ENCODE measurements at places on chromosomes 12 and 14.

DNA sequence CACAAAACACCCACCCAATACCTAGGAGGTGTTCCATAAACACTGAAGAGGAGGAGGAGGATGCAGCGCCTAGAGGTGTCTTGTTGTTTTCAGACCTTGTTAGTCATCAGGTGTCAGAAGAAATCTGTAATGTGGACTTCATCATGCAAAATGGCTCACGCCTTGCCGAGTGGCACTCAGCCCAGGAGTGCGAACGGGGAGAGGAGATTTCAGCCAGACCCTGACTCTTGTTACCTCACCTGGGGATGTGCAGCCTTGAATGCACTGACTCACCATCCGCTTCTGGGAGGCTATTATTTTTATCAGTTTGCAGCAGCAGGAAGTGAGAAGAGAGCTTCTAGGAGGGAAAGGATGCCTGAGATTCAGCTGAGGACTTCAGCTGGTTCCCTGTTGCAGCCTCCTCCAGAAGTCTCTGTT is 48.2 kb upstream of the PLXNC1 start:
- peak; percentile 52 for DNase-seq

DNA sequence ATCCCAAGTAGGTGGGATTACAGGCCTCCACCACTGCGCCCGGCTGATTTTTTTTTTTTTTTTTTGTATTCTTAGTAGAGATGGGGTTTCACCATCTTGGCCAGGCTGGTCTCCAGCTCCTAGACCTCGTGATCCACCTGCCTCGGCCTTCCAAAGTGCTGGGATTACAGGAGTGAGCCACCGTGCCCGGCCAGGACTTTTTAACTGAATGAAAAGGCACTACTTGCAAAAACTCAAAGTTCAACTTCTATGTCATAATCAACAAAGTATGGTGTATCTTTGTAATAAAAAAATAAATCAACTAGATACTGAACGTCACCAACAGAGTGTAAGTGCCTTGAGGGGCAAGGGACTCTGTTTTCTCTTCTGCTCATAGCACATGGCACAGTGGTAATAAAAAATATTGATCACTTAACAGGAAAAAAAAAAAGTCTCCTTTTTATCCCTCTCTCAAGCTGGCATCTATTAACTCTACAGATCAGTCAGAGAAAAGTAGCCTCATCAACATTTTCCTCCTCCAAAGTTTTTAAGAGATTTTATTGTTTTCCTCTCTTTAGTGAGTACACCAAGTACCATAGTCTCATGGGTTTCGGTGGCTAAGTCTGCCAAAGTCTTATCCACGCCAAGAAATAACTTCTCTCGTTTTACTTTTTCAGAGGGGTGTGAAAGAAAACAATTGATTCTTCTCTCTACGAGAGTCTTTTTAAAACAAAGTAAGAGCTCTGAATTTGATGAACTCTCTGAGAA is 10.6 kb upstream of the FOXN3 start:
- no peak for DNase-seq

- no peak for DNase-seq
Observed at GRCh38 chr12:8035440-8036010, 3.0 kb downstream of the FOXJ2 start.

- DNase-seq, result peak; percentile 50
Observed at GRCh38 chr12:50387487-50387886, 8.9 kb downstream of the FAM186A start.

GRCh38 chr12:108833355-108833733 is 24.0 kb downstream of the SSH1 start:
- DNase-seq, result no peak

- no peak for DNase-seq
Observed at GRCh38 chr12:3259973-3260372, 182.8 kb downstream of the TSPAN9 start.

DNA sequence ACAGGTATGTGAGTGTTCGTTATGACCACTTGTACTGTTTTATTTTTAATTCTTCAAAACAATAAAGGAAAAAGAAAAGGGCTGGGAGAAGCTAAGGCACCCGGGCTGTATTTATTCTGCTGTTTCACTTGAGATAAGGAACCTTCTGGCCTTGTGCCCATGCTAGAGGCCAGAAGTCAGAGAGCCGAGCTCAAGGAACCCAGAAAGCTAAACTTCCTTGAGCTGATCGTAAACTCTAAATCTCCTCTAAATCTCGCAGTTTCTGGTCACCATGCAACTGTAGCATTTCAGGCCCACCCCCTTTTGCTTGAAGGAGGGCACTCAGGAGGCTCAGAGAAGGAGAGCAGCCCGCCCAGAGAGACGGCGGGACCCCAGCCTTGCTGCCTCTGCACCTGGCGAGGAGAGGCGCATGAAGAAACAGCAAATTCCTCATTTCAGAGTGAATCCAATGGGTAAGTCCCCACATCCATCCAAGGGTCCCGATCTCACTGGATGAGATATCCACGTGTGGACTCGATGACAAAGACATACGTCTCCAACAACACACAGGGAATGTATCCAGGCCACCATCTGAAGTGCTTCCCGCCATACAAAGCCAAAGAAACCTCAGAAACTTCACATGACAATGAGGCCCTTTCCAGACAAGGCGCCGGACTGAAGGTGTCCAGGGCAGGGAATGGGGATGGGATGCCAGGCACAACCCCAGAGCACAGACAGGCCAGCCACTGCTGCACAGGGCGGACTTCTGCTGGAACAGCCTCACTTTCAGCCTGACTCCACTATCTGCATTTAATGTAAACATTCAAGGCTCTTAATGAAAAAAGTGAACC is 14.6 kb downstream of the CCDC88C start:
- no peak for DNase-seq

DNA sequence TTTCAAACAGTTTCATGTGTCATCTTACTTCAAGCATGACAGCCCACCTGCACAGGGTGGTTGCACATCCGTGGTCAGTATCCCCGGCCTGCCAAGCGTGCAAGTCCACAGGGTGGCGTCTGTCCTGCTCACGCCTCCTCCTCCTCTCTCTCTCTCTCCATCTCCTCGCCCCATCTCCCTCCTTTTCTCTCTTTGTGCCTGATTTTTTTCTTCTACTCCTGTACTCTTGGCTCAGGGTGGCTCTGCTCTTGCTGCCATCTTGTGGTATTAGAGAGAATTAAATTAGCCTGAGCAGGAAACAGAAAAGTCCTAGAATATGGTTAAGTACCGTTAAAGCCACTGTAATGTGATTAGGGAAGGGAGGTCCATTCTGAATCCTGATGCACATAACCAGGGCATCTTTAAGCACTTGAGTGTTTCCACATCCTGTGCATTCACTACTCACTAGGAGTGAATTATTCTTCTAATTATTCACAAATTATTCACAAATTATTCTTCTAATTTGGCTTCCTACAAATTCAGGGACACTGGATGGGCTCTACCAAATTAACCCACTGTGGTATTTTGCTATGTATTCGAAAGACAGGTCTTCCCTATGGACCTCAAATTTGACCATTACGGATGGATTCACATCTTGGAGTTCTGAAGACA is 25.5 kb upstream of the DTX1 start:
- peak; percentile 82 for DNase-seq

GRCh38 chr14:98769326-98769725 is 502.7 kb downstream of the BCL11B start:
- no peak for DNase-seq

GRCh38 chr12:100127766-100128511 is 14.7 kb downstream of the BLTP3B start:
- DNase-seq, result no peak

GRCh38 chr14:22542360-22542759 is 46.7 kb downstream of the DAD1 start:
- no peak for DNase-seq

GRCh38 chr12:130401703-130402102 is 64.0 kb downstream of the PIWIL1 start:
- no peak for DNase-seq

GRCh38 chr12:56300644-56301464 is 724 bp upstream of the CS start:
- no peak for DNase-seq

DNA sequence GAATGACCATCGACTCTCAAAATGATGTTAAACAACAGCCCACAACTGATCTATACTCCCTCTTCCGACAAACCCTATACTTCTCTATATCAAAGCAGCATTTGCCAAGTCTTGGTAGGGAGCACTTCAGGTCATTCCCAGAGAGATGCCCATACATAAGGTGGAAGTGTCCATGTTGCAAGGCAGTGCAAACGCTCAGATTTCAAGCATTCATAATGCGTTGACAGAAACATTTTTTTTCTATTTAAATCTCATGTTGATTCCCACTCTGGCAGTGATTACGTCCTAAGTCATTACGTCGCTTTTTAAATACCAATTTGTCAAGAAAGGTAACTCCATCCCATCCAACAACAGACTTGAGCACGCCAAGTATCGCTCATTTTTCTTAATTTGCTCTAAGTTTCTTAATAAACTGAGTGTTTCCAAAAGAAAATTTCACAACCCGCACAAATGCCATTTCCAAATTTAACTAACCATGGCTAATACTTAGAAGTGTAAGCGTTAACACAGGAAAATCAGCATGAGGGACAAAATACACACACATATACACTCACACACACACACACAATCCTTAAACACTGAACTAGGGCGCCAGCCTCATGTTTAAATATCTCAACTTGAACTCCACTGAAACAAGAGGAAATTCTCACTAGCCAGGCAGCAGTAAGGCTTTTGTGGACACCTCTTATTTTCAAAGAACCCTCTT is 1.1 kb downstream of the GXYLT1 start:
- DNase-seq, result peak; percentile 33

- DNase-seq, result no peak
Observed at GRCh38 chr12:64808110-64808509, 16.3 kb upstream of the TBC1D30 start.

DNA sequence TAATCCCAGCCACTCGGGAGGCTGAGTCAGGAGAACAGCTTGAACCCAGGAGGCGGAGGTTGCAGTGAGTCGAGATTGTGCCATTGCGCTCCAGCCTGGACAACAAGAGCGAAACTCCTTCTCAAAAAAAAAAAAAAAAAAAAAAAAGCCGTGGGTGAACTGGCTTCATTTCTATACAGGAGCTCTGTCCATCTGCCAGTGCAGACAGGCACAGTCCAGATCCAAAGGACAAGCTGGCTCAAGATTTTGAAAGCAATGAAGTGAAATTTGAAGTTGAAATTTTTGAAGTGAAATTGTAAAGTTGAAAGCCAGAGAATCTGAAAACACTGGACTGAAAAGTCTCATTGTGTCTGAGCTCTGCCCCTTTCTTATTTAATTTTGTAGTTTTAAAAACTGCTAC is 134.7 kb downstream of the CALM1 start:
- DNase-seq, result no peak
